ENCODE measurements at places on chromosomes 6 and 20. TPM values are rescaled to one million over a fixed set of nuclear protein-coding genes. Genes with fewer than 3 reads are reported as not detected.

PARD6B gene
- total RNA-seq = 3.2 TPM

DNA sequence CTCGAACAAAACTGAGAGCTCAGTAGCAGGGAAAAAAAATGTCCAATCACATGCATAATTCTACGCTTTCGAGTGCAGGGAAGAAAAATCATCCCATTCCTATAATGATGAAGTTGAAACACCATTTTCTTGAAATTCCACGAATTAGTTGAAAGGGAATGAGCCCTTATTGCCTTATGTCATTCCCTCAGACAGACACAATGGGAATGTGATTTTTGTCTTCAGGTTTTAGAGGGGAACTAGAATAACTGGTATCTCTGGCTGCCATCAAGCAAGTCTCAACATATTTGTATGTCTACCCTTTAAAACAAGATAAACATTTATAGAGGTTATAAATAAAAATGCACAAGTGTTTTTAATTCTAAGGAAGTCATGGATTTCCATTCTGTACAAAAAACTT is 87.9 kb downstream of the KIF13A start:
- peaks cover 19% of the 10 kb centered on the region for H3K27me3 ChIP-seq
- H3K4me1 ChIP-seq = no peaks in the 10 kb centered on the region
- H3K27ac ChIP-seq = no peak overlapping the region
- ATAC-seq = no peak
- no peaks in the 10 kb centered on the region for H3K36me3 ChIP-seq

DNA sequence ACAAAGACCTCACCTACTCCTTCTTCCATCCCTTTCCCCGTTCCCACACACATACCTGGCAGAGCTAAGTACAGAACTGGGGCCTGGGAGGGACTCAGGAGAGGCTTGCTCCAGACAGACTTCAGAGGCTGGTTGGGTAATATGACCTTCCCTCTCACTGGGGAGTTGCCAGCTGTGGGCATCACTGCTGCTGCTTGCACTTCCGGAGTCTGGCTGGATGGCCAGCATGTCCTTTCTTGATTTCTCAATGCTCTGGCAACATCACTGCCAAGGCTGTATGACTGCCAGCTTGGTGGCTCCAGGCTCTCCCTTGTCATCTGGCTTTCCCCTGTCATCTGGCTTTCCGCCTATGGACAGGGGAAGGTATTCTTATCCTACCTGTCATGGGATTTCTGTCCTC is 47.8 kb downstream of the CDH22 start:
- H3K27ac ChIP-seq = no peak overlapping the region
- peaks cover 26% of the 10 kb centered on the region for H3K27me3 ChIP-seq
- no peaks in the 10 kb centered on the region for H3K4me1 ChIP-seq
- no peaks in the 10 kb centered on the region for H3K36me3 ChIP-seq
- no peak for ATAC-seq

DNA sequence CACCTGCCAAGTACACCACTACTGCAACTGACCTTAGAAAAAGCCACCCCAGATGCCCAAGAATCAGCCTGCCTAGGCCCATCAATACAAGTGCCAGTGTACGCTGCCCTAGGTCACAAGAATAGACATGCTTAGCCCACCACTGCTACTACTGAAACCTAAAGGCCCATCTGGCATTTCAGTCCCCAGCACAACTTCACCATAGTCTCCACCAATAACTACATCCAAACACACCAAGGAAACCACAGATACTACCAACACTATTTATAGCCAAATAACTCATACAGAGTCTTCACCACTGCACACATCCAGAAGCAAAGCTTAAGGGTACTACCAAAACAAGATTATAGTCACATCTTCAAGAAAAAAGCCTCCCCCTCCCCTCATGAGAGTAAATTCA is 28.2 kb downstream of the TREML4 start:
- H3K4me3 ChIP-seq = no peak overlapping the region
- no peak overlapping the region for H3K27ac ChIP-seq
- H3K4me1 ChIP-seq = peaks cover 3% of the 10 kb centered on the region
- no peaks in the 10 kb centered on the region for H3K36me3 ChIP-seq

DNA sequence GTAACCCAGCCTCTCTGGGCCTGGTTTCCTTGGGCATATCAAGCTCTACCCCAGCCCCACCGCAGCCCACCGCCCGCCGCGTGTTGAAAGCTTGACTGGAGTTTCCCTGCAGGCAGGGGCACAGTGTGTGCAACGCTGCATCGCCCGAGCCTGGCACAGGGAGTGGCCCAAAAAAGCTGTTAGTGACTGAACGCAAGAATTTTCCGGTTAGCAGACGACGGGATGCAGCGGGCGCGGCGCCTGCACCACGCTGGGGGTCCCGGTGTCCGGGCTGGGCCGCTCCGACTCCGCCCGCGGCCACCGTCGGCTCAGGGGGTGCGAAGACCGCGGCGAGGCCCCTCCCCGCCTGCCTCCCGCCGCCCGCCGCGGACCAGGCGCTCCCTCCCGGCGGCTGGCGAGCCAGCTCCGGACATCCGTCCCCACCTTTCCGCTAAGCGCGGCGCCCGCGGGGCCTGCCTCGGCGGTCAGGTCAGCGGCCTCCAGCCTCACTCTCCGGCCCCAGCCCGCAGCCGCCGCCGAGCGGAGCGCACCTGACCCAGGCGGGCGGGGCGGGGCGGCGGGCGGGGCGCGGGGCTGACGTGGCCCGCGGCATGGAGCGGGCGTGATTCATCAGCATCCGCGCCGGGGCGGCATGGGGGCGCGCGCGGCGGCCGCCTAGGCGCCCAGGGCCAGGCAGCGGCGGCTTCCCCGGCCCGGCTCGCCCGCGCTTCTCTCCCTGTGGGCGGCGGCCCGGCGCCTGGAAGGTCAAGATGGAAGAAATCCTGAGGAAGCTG is at the start of gene ARFGEF3:
Gene ARFGEF3, plus strand, starts transcription at position 602 of the 773 bp plus-strand sequence. Its CDS starts 148 bp downstream, at position 750.
- peaks cover 46% of the 10 kb centered on the region for H3K27me3 ChIP-seq
- no peak within 1 kb of the TSS for H3K27ac ChIP-seq
- H3K36me3 ChIP-seq = peaks cover 6% of the 10 kb centered on the region
- H3K4me3 ChIP-seq = peak within 1 kb of the TSS; percentile 81
- peaks cover 15% of the 10 kb centered on the region for H3K4me1 ChIP-seq
